Stimulated activated CD8-positive, alpha-beta memory T cell treated with anti-CD3 and anti-CD28 coated beads, Interleukin-4, amount 100 ng/mL, for 1 hour (primary cell): ENCODE measurements at places on chromosomes 4 and X.

GRCh38 chrX:129653971-129654651, 645 bp downstream of the APLN start:
- no peak for DNase-seq

- DNase-seq, result no peak
Observed at GRCh38 chrX:2516623-2517022, 15.8 kb upstream of the DHRSX start.

DNA sequence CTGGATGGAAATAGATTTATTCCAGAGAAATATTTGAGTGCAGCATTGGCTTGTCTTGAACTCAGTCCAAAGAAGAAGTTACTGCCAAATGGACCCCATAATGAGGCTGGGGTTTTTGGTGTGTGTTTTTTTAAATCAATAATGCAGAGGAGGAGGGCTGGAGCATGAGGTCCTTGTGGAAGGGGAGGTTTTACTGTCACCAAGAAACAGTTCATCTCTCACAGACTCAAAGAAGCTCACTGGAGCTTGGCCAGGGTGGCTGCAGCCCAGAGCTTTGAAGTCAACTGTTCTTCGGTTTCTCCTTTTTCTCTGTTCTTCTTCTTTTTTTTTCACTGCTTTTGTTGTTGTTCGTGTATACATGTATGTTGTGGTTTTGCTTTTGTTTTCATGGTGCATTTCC, 377.7 kb downstream of the FBXW7 start:
- DNase-seq, result no peak

- DNase-seq, result no peak
Observed at GRCh38 chr4:2714061-2714770, 41.9 kb downstream of the TNIP2 start.

- DNase-seq, result no peak
Observed at GRCh38 chr4:157128395-157128794, 52.4 kb downstream of the GLRB start.

- DNase-seq, result no peak
Observed at GRCh38 chr4:33626221-33626620, 2618.1 kb downstream of the ARAP2 start.

- DNase-seq, result no peak
Observed at GRCh38 chrX:72280321-72280845, 3.3 kb upstream of the RPS4X start.

DNA sequence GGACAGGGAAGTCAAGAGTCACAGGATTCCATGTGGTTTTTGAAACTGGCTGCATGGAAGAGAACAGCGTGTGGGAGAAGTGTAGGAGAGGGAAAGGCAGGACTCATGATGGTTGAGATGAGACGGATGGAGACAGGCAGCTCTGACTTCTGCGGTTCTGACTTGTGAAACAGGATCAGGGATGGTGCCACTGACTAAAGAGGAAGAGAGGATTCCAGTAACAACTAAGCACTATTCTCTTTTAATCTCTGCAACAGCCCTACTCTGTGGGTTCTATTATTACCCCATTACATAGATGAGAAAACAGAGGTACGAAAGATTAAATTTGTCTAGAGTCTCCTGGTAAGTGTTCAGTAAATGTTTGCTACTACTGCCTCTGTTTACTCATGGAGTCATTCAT, 156.3 kb downstream of the CBR4 start:
- DNase-seq, result no peak
